ENCODE measurements at places on chromosomes 2 and 18.

DNA sequence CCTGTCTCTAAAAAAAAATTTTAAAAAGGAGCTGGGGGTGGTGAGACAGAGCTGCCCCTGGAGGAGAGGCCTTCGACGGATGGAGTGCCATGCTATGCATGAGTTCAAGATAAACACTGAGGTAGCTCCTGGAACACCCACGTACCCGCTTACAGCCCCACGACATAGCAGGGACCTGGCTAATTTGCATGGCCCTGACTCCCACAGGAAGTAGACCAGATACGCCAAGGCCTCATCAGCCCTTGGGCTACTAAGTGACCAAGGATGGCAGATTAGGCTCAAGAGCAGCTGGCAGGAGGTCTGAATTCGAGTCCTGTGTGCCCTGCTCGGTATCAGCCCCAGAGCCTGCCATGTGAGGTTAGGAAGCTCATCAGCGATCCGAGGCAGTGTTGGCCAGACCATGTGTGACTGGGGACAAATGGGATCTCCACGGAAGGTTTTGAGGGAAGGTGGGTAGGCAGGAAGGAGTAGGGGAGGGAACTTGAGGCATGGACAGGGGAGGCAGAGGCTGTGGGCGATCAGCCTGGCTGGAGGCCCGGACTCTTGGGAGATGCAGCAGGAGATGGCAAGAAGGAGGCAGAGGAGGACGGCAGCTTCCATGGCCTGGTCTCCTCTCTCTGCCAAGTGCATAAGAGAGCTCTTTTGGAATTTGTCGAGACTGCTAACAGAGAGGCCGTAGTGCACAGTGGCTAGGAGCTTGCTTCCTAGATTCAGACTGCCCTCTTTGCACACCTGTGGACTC is 218.3 kb downstream of the GLI2 start:
- DNase-seq: no peak

DNA sequence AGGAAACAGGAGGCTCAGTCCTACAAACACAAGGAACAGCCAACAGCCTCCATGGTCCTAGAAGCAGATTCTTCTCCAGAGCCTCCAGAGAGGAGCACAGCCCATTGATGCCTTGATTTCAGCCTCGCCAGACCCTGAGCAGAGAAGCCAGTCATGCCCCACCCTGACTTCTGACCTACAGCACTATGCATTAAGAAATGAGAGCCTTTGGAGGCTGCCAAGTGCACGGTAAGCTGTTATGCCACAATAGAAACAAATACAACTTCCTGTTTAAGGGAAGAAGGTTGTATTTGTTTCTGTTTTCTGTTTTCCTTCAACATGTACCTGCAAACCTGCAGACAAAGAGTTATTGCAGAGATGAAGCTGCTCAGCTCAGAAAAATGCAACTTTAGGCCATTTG is 181.3 kb upstream of the AGAP1 start:
- DNase-seq: no peak

- no peak for DNase-seq
These were observed 60.7 kb upstream of the RAPGEF4 start for GRCh38 chr2:172674968-172675303.

DNA sequence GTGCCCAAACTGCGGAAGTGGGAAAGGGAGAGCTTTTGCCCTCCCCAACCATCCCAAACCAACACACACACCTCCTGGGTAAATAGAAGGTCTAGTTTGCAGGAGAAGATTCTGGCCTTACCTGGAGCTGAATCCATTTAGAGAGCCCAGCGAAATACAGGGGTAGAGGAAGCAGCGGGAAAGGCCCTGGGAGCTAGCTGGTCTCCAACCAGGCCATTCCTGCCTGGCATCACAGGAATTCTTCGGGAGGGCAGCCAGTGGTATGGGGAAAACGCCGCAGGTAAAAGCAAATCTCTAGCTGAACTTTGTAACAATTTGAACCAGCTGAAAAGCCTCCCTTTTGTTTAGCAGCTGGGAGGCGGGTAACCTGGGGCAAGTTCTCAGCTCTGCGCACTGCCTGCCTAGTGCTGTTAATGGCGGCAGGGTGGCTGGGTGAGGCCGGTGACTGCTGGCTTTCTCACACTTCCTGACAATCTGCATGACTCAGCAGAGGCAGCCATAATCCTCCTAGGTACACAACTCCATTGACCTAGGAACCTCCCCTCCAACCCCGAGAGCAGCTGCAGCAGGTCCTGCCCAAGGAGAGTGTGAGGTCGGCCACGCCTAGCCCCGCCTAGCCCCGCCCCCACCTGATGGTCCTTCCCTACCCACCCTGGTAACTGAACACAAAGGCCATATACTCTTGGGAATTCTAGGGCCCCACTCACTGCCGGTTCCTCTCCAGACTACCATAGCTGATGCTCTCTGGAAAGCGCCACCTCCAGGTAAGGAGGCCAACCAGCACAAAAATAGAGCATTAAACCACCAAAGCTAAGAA is 483.8 kb upstream of the REG3G start:
- DNase-seq: no peak

DNA sequence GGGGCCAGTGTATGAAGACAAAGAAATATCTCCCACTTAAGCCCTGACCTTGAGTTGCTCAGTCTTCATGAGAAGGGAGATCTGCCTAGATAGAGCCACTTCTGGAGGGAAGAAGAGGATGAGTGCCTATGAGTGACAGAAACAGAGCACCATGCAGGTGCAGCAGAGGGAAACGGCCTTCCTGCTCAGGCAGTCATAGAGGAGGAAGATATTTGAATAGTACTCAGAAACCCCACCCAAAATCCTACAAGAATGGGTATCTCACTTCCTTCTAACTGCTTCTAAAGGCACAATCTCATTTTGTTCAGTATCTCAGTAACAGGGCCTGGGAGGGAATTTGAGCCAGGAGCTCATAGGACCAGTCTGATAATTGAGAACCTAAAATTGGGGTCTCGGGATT is 339.3 kb downstream of the ALK start:
- DNase-seq: no peak

GRCh38 chr2:9573840-9574239 is 18.2 kb upstream of the ADAM17 start:
- no peak for DNase-seq

- DNase-seq: no peak
These were observed 429.8 kb downstream of the EPHA4 start for GRCh38 chr2:221142341-221142740.

DNA sequence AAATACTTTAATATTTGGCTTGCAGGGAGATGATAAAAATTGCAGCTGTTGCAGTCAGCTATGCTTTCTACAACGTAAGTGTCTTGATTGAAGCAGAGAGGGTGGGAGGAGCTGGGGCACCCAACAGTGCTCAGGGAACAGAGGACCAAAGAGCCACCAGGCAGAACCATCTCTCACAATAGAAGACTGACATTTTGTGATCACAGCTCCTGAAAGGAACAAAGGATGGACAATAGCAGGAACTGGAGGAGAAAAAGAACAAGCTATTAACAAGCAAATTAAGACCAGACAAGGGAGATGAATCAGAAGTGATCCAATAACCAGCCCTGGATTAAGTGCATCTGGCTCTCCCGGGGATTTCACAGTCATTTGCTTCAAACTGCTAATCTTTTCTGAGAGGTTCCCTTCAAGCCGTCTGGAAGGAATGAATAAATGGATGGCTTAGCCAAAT is 65.7 kb upstream of the SMAD2 start:
- no peak for DNase-seq

DNA sequence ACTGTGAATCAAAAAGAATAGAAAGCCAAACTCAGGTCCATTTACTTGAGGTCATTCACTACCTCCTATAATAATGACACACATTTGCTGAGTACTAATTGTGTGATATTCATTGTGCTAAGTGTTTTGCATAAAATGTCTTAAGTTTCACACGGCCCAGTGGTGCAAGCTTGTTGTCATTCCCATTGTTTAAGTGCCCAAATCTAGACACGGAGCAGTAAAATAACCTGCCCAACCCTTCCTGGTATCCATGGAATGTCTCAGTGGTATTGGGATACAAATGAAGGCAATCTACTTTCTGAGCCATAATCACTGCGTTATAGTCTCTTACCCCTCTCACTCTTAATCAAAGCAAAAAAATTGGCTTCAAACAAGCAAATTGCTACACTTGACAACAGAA is 233.3 kb downstream of the NCKAP5 start:
- no peak for DNase-seq

- DNase-seq: no peak
These were observed 60.1 kb upstream of the GLI2 start for GRCh38 chr2:120675460-120676130.

GRCh38 chr2:127826047-127826446 is 15.1 kb upstream of the WDR33 start:
- no peak for DNase-seq
